ENCODE measurements at places on chromosomes 6 and 20. TPM values are rescaled to one million over a fixed set of nuclear protein-coding genes. Genes with fewer than 3 reads are reported as not detected.

ETV7 gene
- 0.43 TPM for total RNA-seq

PLCB4 gene
- total RNA-seq = 32.4 TPM

CDSN gene
- not detected for total RNA-seq

BPIFA1 gene
- total RNA-seq = not detected

TRIM31 gene
- not detected for total RNA-seq

EPHA7 gene
- 8.8 TPM for total RNA-seq

FNDC1 gene
- 0.16 TPM for total RNA-seq

GHRH gene
- total RNA-seq = 1.5 TPM

POLR1H gene
- total RNA-seq = 23.1 TPM

KIAA0408 gene
- 1.8 TPM for total RNA-seq

DNA sequence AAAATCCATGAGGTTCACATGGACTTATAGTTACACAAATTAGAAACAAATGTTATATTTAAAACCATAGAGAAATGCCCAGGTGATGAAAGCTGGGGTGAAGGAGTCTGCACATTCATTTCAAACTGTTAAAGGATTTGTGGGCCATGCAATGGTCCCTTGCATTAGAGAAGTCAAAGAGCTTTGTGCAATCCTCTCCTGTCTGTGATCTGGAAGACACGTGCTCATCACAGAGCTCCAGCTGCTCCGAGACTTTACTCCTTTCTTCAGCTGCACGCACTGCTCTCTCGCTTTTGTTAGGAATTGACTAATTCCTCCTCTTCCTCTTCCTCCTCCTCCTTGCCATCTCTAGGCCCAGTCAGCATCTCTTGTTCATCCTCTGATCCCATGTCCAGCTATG, 4.1 kb upstream of the AIF1 start:
- no peak for DNase-seq

DNA sequence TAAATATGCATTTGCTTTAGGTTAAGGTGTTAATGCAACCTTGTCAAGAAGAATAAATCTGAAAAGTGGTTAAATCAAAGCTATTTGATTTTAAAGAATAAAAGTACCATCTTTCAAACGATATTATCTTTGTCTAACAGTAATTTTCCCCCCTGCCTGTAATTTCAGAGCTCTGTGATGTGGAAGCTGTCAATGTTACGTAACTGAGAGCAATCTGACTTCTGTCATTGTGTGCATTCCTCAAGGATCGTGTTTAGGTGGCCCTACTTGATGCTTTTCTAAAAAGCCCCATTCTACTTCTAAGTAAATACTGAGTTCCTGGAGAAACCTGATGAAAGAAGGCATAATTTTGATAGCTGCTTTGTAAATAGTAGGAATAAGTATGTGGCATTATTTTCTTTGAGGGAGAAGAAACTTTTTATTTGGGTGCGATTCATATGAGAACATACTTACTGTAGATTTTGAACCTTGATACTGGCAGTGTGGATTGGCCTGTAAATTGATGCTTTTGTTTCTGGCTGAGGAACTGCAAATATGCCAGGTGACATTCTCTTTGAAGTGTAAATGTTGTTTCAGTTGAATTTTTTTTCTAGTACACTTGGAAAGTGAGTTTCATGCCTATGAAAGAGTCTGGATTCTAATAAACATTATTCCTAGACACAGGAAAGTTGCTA, 529.6 kb upstream of the FLRT3 start:
- no peak for DNase-seq

- DNase-seq = no peak
Observed at GRCh38 chr20:6055161-6055783, 1.4 kb upstream of the LRRN4 start.

- DNase-seq = no peak
Observed at GRCh38 chr6:148069256-148069655, 273.4 kb upstream of the SASH1 start.

- DNase-seq = no peak
Observed at GRCh38 chr6:157261606-157262005, 61.7 kb downstream of the TMEM242 start.

DNA sequence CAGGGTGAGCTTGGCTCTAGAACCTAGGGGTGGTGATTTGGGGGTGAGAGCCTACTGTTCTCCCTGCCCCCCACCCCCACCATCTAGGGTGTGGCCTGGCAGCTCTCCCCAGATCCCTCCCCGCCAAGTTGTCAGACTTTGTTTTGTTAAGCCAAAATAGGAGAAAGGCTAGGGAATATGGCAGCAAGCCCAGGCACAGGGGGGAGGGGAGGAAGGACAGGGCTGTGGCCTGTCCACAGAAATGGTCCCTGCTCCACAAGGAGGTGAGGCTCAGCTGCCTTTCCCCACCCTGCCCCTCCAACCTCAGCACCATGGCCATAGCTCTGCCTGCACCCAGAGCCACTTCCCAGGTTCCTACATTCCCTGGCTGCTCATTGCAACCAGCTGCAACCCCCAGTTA, 17.2 kb downstream of the SCUBE3 start:
- DNase-seq = no peak

- no peak for DNase-seq
Observed at GRCh38 chr20:10236540-10237533, 18.2 kb downstream of the SNAP25 start.

- DNase-seq = no peak
Observed at GRCh38 chr20:49647550-49647949, 66.1 kb downstream of the B4GALT5 start.

GRCh38 chr20:2693286-2694007, 867 bp downstream of the EBF4 start:
- DNase-seq = no peak

DNA sequence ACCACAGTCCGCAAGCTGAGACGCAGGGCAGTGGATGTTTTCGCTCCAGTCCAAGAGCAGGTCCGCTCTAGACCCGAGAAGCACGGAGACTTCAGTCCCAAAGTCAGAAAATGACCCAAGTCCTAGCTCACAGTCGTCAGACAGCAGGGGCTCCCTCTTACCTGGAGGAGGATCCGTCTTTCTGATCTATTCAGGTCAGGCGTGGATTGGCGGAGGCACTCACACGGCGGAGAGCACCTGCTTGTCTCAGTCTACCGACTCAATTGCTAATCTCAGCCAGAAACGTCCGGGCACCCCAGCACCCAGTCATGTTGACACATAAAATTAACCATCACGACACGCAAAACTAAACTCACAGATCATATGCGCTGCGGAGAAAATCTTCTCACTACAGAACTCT, 285.3 kb upstream of the CDH4 start:
- no peak for DNase-seq

DNA sequence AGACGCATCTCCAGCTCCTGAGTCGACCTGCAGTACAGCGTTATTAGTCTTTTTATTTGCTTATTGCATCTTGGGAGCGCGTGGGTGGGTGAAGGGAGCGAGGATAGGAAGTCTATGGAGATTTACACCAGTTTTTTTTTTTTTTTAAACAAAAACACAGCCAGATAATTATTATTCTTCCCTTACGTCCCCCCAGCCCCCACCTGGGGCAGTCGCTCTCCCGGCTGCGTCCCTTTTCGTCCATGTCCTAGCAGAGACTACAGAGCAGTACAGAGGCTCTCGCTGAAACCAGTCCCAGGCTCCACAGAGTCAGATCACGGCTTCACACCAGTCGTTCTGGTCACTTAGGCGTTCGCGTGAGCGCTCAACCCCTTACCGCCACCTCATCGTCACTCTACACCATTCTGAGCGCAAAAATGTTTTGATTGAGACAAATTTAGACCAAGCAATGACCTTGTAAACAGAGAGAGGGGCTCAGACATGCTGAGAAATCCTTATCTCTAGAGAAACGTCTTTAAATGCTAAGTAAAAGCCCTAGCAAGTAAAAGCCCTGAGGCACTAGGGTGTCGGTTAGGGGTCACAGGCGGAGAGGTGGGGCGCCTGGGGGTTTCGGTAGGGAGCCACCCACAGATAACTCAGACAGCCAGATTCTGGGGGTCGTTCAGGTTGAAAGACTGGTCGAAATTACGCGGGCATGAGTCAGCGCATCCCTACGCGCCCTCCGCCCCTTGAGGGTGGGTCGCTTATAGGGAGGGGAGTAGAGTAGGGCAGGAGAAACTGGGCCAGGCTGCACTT, 975 bp upstream of the PPT2 start:
- DNase-seq = no peak

DNA sequence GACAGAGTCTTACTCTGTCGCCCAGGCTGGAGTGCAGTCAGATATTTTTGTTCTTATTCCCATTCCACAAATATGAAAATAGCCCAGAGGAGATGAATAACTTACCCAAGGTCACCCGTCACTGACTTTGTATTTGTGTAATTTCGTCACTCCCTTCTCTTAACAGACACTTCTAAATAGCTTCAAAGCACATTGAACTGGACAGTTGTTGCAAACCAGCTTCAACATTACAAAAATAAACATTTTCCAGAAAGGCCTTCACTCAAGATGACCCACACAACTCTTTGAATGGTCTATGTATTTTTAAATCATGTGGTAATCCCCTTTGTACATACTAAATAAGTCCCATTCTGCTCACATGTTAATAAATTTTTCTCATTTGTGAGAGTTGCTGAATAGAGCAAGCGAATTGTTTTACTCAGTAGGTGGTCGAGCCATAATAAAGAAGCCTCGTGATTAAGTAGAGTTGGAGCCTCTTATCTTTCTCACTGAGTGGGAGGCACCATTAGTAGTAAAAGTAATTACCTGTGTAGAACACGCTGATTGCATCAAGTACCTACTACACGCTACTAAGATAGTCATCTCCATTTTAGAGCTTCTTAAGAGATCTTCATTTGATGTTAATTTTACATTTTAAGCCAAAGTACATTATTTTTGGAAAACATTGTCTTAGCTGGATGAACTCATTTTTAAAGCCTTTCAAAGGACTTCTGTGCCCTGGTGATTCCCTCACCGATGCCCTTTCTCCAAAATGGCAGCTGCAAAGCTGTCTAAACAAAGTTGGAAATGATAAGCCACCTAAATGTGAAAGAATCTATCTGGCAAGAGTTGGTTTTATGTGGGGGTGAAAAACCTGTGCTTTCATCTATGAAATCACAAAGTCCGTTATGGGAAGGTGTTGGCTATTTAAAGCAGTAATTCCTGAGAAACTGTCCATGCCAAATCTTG, 110.0 kb downstream of the TSHZ2 start:
- no peak for DNase-seq

- no peak for DNase-seq
Observed at GRCh38 chr6:14862845-14863244, 383.0 kb upstream of the JARID2 start.

DNA sequence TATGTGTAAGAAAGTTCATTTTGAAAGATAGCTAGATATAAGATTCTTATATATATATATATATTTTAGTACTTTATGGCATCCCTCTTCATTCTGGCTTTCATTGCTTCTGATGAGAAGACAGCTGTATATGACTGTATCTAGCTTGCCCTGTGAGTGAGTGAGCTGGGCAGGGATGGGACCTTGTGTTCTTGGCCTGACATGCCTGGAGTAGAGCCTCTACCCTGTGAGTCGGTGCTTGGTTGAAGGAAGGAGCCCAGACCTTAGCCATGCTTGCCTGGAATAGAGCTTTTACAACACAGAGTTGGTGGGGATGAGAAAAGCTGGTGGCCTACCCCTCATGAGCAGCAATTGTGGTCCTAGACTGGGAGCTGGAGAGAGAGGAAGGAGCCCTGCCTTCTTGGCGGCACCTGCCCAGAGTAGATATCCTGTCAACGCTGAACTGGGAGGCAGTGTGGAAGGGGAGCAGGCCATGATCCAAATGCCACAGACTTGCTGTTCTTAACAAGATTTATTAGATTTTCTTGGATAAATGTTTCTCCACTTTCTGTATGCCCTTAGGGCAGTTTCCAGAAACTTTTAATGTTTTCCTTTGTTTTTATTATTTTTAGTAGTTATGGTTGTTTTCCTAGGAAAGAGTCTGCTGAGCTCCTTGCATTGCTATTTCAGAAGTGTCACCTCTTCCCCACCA, 31.6 kb downstream of the FIG4 start:
- DNase-seq = no peak

DNA sequence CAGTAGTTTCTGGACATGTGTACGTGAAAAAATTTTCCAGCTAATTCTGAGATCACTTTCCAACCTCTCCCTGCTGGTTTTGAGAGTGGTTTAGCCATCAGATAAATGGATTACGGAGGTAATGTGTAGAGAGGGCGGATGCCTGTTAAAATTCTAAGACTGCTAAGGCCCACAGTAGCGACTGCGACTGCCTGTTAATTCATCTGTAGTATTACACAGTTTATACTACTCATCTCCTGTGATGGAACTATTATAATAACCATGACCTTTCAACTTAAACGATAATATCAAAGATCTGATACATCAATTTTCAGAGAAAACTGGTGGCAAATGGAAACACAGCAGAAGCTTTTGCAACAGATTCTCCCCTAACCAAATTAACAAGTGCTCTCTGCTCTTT, 102.3 kb downstream of the IRF4 start:
- DNase-seq = no peak

DNA sequence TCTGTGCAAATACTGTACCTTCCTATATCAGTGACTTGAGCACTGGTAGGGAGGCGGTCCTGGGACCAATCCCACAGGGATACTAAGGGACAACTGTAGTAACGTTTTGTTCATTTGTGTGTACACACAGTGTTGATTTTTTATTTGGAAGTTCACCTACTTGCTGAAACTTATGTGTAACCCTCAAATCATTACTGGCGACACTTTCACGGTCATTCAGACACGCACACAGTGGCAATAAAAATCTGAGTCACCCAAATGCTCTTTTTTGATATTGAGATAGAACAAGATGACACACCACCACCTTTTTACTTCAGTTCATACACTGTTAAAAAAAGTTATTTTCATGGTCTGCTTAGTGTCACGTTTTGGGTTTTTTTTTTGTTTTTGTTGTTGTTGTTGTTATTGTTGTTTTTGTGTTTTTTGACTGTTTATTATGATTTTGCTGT, 79.8 kb downstream of the QKI start:
- DNase-seq = no peak

DNA sequence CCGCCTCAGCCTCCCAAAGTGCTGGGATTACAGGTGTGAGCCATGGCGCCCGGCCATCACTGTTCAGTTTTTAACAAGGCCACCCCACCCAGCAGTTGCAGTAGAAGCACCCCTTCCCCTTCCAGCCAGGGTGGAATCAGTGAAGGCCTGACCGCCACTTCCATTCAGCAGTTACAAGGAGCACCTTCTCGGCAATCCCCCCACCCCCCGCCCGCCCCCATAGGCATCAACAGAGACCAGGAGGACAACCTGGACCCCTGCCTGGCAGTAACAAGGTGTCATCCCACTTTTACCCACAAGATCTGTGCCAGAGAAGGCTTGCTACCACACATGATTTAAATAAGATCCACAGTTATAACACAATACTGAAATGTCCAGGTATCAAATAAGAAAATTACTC, 23.1 kb downstream of the NCR2 start:
- DNase-seq = no peak

- no peak for DNase-seq
Observed at GRCh38 chr6:4705809-4706208, 70.4 kb upstream of the CDYL start.

DNA sequence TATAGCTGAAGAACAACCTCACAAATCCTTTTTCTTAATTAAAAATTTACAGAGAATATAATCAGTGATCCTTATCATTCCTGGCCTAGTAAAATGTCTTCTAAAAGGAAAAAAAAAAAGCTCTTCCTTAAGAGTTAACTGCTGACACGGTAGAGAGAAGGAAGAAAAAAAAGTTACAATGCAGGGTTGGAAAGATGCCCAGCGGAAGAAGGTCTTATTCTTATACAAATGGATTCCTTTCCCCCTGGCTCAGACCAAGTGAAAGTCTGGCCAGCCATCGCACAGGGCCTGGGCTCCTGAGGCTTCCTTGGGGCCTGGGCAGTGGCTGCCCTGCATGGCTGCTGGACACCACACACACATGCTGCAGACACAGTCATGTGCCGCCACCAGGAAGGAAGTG, 688.6 kb downstream of the TENT5A start:
- DNase-seq = no peak

- no peak for DNase-seq
Observed at GRCh38 chr6:117591405-117591804, 10.9 kb downstream of the GOPC start.

GRCh38 chr20:57838670-57839151, 128.9 kb upstream of the PMEPA1 start:
- no peak for DNase-seq

All from right atrium auricular region (tissue), 2 donors.